Progenitor cell of endocrine pancreas (in vitro differentiated cells): ENCODE measurements at places on chromosomes 7 and 10.

GRCh38 chr10:86400705-86401587, 34.4 kb upstream of the GRID1 start:
- H3K4me3 ChIP-seq, result peak overlapping the region; percentile 72
- peaks cover 58% of the 10 kb centered on the region for H3K27me3 ChIP-seq
- peak overlapping the region; percentile 56 for H3K27ac ChIP-seq
- H3K4me1 ChIP-seq, result peaks cover 8% of the 10 kb centered on the region

DNA sequence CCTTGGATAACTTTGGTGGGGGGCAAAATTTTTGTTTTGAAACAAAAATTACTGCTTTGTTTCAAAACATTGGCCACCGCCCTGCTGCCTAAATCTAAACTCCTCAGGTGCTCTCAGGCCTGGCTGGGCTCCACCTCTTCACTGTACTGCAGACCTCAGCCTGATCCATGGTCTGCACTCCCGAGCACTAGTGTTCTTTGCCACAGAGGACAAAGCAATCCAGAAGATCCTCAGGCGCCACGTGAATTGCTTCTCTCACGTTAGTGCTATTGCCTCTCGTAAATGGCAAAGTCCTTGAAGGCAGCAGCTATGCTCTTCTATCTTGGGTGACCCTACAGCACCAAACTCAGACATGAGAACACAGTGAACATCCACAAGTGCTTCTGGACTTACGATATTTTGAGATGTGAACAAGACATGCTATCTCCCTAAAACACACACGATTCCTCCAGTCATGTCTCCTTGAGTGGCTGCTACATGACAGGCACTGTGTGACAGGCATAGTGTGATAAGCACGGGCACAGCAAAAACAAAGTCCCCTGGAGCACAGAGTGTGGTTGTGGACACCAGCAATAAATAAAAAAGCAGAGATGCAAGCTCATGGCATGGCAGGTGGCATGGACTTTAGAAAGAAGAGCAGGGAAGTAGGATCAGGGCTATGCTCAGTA, 582.1 kb upstream of the DPP6 start:
- no peaks in the 10 kb centered on the region for H3K4me1 ChIP-seq
- no peak for DNase-seq
- H3K36me3 ChIP-seq, result peaks cover 8% of the 10 kb centered on the region
- no peaks in the 10 kb centered on the region for H3K27me3 ChIP-seq

- H3K36me3 ChIP-seq, result no peaks in the 10 kb centered on the region
- H3K4me3 ChIP-seq, result no peak overlapping the region
- DNase-seq, result peak; percentile 46
- no peak overlapping the region for H3K27ac ChIP-seq
- peaks cover 8% of the 10 kb centered on the region for H3K27me3 ChIP-seq
Observed at GRCh38 chr10:23293145-23293724, 51.4 kb downstream of the C10orf67 start.

- no peaks in the 10 kb centered on the region for H3K36me3 ChIP-seq
- H3K4me1 ChIP-seq, result no peaks in the 10 kb centered on the region
- peak; percentile 44 for DNase-seq
- no peak overlapping the region for H3K27ac ChIP-seq
- H3K27me3 ChIP-seq, result peaks cover 11% of the 10 kb centered on the region
- H3K4me3 ChIP-seq, result no peak overlapping the region
Observed at GRCh38 chr10:71795248-71795647, 21.9 kb upstream of the VSIR start.

DNA sequence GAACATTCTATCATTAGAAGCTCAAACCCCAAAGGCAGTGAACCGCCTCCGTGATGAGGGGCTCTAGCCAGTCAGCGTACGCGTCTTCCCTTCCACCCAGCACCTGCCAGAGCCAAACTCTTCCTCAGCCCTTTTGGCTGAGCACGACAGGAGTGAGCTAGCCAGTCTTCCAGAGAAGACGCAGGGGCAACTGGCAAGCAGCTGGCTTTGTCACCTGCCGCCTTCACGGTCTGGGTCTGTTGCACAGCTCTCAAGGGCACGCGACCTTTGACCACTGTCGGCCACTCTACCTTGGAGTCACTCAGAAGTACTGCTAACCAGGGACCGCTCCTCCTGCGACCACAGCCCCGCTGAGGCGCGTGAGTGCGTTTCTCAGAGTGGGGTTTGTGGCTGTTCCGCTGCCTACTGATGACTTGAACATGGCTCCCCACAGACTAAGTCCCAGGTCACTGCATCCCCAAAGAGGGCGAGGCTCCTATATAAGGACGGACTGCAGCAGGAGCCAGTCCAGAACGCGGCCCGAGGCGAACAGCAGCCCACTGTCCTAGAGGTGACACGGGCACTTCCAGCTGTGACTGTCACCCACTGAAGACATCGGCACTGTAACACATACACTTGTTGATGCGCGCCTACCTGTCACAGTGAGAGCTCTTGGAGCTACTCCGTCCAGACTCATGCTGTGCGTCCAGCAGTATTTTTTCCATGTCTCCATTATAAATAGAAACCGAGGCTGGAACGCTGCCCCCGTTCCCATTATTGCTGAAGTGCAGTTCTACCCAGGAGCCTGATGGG, 8.4 kb downstream of the BNIP3 start:
- H3K4me3 ChIP-seq, result no peak overlapping the region
- H3K27me3 ChIP-seq, result no peaks in the 10 kb centered on the region
- H3K4me1 ChIP-seq, result peaks cover 13% of the 10 kb centered on the region

DNA sequence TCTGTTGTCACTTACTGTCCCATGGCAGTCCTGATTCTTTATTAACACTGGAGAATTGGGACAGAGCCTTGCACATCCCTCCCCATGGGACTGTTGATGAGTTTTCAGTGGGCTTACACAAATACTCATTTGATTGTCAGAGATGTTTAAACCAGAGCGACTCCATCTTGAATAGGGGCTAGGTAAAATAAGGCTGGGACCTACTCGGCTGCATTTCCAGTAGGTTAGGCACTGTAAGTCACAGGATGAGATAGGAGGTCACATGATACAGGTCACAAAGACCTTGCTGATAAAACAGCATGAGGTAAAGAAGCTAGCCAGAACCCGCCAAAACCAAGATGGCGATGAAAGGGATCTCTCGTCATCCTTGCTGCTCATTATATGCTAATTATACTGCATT, 47.6 kb upstream of the JCAD start:
- H3K36me3 ChIP-seq, result no peaks in the 10 kb centered on the region
- H3K4me3 ChIP-seq, result no peak overlapping the region
- no peaks in the 10 kb centered on the region for H3K4me1 ChIP-seq
- H3K27me3 ChIP-seq, result no peaks in the 10 kb centered on the region
- no peak for DNase-seq
- no peak overlapping the region for H3K27ac ChIP-seq

DNA sequence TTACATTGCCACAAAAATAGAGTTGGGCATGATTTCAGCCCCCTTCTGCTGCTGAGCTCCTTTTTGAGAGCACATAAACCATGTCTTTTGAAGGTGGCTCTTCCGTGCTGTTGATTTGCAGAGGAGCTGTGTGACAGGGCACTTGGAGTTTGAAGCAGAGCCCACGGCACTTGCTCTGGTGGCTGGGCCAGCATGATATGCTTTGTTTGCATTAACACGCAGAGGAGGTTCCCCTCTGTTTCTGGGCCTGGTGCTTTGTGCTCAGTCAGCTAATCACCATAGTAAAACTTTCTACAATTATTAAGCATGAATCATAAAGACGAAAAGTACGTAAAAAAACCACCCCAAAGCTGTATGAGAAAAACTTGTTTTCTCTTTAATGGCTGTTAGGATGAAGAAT, 40.1 kb downstream of the RBM33 start:
- no peaks in the 10 kb centered on the region for H3K27me3 ChIP-seq
- peaks cover 41% of the 10 kb centered on the region for H3K36me3 ChIP-seq

DNA sequence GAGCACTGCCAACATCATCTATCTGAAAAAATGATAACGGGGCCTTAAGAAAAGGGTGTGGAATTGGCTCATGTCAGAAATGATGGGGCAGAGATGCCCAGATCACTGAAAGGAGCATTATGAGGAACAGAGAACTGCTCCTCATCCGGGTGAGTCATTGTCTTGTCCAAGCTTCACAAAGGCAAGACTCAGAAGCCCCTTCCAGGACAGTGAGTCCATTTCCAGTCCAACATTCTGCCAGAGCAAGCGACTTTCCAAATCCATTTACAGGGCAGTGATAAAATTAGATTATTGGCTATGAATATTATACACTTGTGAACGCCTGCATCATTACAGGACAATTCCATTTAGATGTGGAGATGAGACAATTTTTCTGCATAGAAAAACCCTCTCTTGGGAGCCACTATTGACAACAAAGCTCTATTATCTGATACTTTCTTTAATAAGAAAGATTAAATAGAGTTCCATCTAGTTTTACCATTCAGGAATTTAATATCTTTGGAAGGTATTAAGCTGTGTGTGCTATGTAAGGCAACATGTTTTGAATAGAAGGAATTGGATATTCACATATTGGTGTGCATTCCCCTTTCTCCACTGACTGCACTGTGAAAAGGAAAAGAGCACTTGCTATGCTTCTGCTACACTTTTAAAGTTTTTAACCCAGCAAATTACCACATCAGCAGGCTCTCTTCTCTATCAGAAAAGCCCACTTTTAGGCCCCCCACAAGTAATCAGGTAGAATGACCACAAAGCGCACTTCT, 159.6 kb downstream of the NRP1 start:
- peaks cover 4% of the 10 kb centered on the region for H3K36me3 ChIP-seq
- peaks cover 20% of the 10 kb centered on the region for H3K4me1 ChIP-seq
- no peak overlapping the region for H3K4me3 ChIP-seq
- no peak overlapping the region for H3K27ac ChIP-seq

DNA sequence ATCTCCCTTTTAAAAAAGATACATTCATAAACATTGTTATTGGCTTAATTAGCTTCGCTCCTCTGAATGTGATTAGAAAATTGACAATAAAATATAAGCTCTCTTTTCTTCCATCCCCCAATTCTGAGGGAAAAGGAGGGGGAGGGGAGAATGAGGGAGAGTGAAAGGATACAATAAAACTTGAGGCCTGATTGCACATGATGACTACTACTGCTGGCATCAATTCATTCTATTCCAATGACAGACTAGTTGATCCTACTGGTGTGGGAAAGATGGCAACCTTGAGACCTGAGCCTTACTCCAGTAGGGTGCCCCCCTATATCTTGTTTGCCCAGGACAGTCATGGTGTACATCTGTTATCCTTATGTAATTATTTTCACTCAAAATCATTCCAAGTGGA, 4.5 kb upstream of the IQUB start:
- H3K27me3 ChIP-seq, result no peaks in the 10 kb centered on the region
- peaks cover 2% of the 10 kb centered on the region for H3K4me1 ChIP-seq
- no peak overlapping the region for H3K4me3 ChIP-seq
- no peaks in the 10 kb centered on the region for H3K36me3 ChIP-seq
- H3K27ac ChIP-seq, result peak overlapping the region; percentile 41

- no peak within 1 kb of the TSS for H3K27ac ChIP-seq
- H3K27me3 ChIP-seq, result no peaks in the 10 kb centered on the region
- H3K4me1 ChIP-seq, result peaks cover 6% of the 10 kb centered on the region
Observed at GRCh38 chr7:98211221-98211675, at the start of gene BHLHA15. Gene BHLHA15, plus strand, starts transcription at chr7:98211439. Its CDS starts 871 bp downstream, at chr7:98212310.

DNA sequence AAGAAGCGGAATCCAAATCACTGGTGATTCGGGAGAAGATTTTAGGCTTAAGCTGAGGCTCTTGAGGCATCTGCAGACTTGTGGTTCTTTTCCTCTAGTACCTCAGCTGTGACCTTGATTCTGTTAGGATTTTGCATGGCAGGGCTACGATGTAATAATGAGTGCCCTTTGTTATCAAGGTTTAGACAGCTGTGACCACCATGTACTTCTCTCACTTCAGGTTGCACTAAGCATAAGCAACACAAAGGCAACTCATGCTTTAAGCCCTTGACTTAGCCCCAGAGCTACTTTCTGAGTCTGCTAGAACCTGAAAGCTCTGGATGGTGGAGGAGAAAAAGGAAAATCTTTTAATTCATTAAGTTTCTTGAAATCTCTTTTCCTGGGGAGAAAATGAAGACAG, 1052.3 kb upstream of the PHF14 start:
- no peaks in the 10 kb centered on the region for H3K27me3 ChIP-seq
- DNase-seq, result no peak
- H3K4me3 ChIP-seq, result no peak overlapping the region

- H3K27ac ChIP-seq, result no peak overlapping the region
- no peaks in the 10 kb centered on the region for H3K27me3 ChIP-seq
- H3K36me3 ChIP-seq, result peaks cover 30% of the 10 kb centered on the region
- no peak for DNase-seq
Observed at GRCh38 chr10:32489901-32490300, 44.0 kb downstream of the CCDC7 start.

DNA sequence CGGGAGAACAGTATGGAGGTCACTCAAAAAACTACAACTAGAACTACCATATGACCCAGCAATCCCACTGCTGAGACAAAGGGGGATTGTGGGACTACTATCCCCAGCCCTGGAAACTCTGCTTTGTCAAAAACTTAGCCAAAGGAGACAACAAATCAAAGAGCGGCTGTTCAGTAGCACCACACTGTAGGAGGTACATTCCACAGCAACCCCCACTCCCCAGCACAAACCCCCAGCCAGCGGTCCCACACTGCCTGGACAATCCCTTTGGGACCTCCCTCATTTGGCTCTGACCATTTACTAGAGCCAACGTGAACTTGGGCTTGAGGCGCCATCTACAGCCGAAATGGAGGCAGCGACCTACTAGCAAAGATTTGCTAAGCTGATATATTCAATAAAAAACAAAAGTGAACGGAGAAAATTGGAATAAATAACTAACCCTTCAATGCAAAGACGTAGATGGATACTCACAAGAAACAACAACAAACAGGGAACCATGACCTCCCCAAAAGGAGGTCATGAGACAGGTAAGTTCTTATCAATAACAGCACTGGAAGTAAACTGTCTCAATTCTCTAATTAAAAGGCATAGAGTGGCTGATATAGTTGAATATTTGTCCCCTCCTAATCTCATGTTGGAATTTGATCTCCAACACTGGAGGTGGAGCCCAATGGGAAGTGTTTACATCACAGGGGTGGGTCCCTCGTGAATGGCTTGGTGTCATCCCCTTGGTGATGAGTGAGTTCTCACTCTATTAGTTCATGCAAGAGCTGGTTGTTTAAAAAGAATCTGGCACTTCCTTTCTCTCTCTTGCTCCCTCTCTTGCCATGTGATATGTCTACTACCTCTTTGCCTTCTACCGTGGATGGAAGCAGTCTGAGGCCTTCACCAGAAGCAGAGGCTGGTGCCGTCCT, 119.0 kb upstream of the KCNMA1 start:
- H3K36me3 ChIP-seq, result peaks cover 2% of the 10 kb centered on the region
- H3K27me3 ChIP-seq, result no peaks in the 10 kb centered on the region
- H3K4me1 ChIP-seq, result peaks cover 2% of the 10 kb centered on the region
- peak overlapping the region; percentile 9 for H3K27ac ChIP-seq
- H3K4me3 ChIP-seq, result no peak overlapping the region

GRCh38 chr10:9302140-9302746, 1247.8 kb downstream of the GATA3 start:
- H3K27ac ChIP-seq, result no peak overlapping the region
- DNase-seq, result no peak
- no peaks in the 10 kb centered on the region for H3K4me1 ChIP-seq
- no peak overlapping the region for H3K4me3 ChIP-seq
- H3K27me3 ChIP-seq, result peaks cover 46% of the 10 kb centered on the region

DNA sequence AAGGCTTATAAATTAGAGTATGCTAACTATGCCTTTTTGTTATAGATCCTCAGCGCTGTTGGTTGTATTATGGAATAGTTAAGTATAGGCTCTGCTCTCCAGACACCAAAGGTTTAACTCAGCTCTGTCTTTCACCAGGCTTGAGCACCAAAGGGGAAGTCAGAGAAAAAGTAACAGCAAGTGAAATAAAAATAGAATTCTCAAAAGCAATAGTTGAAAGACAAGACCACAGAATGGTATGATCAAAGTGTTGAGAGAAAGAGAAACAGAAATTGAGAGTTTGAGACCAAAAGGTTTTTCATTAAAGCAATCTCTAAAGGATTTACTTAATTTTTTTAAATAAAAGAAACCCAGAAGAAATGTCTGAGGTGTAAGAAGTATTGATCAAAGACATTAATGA, 529.8 kb upstream of the C7orf33 start:
- peaks cover 2% of the 10 kb centered on the region for H3K36me3 ChIP-seq
- H3K27me3 ChIP-seq, result no peaks in the 10 kb centered on the region
- no peak for DNase-seq
- no peaks in the 10 kb centered on the region for H3K4me1 ChIP-seq
- H3K4me3 ChIP-seq, result no peak overlapping the region
